GM12891 (cell line): ENCODE measurements at places on chromosomes 16 and 17.

GRCh38 chr17:8121681-8122421, 2.1 kb downstream of the HES7 start:
- no peak for DNase-seq

DNA sequence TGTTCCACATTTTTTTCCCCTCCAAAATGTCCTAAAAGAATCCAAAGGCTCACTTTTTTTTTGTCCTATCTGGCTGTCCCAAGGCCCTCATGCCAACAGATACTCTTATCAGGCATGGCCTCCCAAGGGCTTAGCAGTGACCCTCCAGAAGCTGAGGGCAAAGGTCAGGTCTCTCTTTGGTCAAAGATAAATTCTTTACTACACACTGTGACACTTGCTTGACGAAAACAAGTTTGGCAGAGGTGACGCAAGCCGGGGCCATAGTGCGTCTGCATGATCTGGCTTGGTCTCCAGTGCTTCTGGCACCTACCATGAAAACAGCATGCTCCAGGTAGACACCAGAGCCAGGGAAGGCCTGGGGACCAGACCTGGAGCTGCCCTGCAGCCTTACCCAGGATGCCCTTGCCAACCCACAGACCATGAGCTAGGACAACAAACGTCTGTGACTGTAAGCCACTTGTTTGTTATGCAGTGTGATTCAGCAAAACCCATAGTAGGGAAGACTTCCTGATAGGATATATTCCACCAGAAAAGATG, 48.5 kb upstream of the IRF8 start:
- DNase-seq, result no peak

- no peak for DNase-seq
Measured at GRCh38 chr17:40311575-40311974, 2.6 kb downstream of the RARA start.

DNA sequence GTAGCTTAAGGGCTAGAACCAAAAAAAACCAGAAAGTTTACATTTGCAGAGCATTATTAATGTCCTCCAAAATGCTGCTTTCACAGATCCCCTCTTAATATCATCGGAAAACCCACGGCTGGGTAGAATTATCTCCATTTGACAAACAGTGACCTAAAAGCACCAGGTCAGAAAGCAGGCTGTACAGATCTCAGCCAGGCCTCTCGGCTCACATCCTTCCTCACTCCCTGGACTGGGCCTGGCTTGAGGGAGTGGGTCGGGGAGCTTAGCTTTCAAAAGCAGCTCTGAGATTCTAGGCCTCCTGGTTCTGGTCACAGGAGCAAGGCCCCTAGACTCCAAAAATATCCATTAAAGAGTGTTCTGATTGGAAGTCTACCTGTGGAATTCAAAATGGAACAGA, 9.1 kb upstream of the SLC12A3 start:
- no peak for DNase-seq

DNA sequence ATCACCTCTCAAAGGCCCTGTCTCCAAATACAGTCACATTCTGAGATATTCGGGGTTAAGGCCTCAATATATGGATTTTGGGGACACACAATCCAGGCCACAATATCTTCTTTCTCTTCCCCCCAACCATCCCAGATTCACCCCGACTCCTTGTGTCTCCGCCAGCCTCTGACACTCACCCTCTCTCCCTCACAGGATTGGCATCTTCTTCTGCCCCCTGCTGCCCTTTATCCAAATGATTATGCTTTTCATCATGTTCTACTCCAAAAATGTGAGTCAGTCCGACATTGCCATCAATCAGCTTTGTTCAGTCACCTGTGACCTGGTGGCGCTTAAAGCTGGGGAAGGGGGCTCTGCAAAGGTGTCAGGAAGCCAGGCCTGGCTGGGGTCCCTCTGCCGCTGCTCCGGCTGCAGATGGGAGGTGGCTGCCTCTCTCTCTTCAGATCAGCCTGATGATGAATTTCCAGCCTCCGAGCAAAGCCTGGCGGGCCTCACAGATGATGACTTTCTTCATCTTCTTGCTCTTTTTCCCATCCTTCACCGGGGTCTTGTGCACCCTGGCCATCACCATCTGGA, 35.1 kb downstream of the GDE1 start:
- no peak for DNase-seq

GRCh38 chr17:41516147-41516829, 2.4 kb downstream of the KRT15 start:
- no peak for DNase-seq

DNA sequence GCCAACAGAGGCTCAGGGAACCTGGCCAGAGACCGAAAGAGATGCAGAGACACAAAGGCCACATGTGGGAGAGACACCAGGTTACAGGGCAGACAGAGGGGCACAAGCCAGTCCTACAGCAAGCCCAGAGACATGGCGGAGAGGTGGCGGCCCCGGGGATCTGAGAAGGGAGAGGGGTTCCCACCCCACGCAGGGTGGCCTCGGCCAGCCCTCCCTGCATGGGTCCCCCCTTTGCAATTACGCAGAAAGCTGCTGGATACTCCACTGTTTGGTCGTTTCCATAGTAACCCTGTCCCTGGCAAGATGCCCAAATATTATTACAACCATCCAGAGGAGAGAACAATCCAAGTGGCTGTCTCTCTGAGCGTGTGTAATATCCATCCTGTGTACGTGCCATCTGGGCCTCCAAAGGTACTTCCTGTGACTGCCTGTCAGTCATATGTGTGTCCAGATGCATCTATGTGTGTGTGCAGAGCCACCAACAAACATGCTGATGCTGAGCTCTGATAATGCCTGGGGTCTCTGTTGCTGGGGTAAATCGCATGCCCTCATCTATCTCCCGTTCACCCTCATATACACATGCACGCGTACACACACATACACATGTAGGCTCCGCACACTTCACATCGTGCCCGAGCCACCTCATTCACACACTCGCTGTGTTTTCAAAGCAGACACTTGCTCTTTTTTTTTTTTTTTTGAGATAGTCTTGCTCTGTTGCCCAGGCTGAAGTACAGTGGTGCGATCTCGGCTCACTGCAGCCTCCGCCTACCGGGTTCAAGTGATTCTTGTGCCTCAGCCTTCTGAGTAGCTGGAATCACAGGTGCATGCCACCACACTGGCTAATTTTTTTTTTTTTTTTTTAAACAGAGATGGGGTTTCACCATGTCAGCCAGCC, 5.5 kb downstream of the PCGF2 start:
- DNase-seq, result no peak

DNA sequence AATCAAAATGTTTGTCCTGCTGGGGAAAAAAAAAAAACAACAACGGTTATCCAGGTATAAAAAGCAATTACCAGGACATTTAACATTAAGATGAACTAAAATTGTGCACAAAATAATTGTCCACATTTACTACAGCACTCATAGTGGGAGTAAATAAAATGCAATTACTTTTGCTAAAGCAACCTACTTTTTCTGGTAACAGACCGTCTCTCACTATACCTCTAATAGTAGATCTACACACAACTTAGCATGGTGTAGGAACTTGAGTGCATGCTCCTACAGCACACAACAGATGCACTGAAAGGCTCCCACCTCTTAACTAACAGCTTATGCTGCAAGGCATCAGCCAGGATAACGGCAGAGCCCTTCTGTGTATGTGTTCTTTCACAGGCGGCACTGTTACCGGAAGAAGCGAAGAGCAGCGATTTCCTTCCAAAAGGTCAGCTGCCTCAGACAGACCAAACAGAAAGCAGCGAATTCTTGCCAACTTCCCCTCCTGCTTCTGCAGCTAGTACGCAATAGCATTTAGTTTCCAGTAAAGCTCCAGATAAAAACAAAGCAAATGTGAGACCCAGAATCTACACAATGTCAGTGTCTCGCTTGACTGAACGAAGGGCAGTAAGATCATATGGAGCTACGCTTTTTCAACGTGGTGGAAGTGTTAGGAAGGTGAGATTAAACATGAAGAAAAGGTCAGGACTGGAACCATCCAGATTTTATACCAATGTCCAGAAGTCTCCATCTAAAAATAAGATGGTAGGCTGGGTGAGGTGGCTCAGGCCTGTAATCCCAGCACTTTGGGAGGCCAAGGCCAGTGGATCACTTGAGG, 27.6 kb downstream of the STAT5B start:
- peak; percentile 35 for DNase-seq

DNA sequence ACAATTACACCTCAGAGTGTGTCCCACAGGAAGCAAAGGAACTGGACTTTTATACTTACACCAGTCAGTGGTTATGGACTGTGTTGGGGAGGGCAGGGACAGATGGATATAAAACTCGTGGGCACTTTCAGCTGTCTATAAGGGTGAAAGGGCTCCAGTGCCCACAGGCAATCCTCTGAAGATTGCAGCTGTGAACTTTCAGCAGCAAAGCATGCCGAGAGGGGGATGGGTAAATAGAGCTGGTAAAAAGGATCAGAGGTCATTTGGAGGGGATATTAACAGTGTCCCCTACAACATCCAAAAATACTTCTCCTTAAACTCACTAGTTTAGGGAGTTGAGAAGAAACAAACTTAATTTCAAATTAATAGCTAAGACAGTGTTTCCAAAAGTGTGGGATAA, 13.3 kb upstream of the RFWD3 start:
- DNase-seq, result no peak

DNA sequence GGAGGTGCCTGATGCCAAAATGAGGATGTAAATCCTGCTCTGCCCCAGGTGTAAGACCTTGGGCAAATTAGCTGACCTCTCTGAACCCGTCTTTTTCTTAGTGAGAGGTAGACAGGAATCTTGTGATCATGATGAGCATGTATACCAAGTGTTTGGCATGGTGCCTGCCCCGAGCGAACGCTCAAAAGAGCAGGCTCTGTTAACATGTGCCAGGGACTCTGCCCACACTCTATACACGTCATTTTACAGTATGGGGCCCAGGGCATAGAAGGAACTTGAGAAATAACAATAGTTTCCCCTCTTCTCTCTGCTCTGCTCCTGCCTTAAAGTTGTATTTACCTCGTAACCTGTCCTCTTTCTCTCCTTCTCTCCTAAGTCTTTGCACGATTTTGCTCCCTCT, 9.3 kb upstream of the MAF start:
- no peak for DNase-seq

DNA sequence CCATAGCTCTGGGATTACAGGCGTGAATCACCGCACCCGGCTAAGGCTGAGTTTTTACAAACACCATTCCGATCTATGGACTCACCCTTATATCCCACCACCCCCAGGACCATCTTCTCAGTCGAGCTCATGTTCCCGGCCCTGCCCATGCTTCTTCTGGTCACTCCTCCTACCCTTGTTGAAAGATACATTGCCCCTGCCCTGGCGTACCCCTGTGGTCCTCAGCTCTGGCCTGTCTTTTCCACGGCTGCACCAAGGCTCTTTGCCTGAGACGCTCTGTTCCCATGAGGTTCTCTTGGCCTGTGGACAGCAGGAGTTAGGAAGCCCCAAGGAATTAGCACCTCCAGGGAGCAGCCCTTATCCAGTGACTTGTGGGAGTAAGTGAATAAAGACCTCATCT, 379.4 kb upstream of the TNRC6C start:
- no peak for DNase-seq

- no peak for DNase-seq
Measured at GRCh38 chr17:9971991-9972390, 66.9 kb upstream of the RCVRN start.

- DNase-seq, result no peak
Measured at GRCh38 chr16:80500116-80500859, 40.5 kb upstream of the DYNLRB2 start.

DNA sequence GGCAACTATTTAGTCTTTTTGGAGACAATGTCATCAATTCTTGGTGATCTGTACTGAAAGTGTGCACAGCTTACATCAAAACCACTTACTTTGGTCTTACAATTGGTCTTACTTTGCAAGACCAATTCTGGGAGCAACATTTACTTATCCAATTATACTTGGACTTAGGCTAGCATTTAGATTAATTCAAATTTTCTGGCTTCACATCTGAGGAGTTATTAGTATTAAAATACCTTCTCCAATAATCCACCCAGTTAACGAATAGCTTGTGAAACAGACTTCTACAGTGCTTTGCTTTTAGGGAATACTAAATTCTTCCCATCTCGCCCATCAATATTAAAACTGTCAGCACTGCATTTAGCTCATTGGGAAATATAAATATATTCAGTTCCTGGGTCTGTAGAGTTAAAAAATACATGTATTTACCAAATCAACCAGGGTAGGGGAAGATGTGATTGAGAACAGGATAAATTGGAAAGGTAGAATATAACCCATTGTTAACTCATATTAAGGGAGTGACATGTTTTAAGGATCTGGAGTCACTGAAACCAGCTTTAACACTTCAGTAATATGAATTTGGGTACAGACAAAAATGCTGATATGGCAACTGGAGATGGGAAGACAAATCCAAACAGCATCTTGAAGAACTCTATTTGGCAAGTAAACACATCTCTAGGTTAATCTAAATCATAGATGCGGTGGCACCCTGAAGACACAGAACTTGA, 9.2 kb upstream of the VEZF1 start:
- no peak for DNase-seq

GRCh38 chr16:84752600-84752999, 52.8 kb downstream of the USP10 start:
- DNase-seq, result no peak

- no peak for DNase-seq
Measured at GRCh38 chr17:70314096-70314495, 144.8 kb downstream of the KCNJ2 start.

DNA sequence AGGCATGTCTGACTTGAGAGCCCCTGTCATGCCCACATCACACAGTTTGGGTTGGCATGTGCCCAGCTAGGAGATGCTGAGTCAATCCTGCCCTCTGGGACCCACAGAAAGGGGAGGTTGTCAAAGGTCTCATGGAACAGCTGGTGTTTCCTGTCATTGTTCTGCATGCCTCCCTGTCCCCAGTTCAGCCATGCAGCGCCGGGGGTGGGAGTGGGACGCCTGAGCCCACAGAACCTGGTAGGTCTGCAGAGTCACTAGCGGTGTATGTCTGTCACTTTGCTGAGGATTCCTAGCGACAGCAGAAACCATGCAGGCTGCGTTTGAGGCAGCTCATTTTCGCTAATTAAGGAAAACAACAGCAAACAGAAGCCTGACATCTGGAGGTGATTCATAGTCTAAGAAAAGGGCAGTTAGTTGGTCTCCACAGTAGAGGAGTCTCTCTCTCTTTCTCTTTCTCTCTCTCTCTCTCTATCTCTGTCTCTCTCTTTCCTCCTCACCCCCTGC, 19.6 kb upstream of the CCL1 start:
- DNase-seq, result no peak

DNA sequence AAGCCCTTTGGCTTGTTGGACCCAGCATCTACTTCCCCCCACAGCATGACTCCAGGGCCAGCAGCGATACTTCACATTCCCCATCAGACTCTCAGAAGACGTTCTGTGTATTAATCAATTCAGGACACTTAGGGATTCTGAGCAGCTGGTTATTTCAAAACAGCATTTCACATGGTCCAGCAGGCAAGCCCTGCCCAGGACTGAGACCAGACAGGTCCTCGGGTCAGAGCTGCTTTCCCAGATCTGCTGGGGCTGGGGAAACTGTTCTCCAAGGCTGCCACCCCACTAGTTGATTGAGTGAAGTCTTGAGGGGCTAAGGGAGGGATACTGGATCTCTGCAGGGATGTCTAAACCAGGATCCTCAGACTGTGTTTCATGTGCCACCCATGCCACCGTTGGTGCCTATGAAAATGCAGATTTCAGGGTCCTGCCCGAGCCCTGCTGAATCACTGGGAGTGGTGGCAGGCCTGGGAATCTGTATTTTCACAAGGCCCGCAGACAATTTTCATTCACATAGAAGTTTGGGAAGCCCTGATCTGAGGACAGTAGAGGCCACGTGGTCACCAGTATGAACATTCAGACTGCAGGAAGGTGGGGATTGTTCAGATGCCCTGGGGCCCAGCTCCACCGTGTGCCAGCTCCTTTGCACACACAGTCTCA, 40.6 kb upstream of the CDH5 start:
- no peak for DNase-seq
